ENCODE measurements at places on chromosomes 1 and 21.

DNA sequence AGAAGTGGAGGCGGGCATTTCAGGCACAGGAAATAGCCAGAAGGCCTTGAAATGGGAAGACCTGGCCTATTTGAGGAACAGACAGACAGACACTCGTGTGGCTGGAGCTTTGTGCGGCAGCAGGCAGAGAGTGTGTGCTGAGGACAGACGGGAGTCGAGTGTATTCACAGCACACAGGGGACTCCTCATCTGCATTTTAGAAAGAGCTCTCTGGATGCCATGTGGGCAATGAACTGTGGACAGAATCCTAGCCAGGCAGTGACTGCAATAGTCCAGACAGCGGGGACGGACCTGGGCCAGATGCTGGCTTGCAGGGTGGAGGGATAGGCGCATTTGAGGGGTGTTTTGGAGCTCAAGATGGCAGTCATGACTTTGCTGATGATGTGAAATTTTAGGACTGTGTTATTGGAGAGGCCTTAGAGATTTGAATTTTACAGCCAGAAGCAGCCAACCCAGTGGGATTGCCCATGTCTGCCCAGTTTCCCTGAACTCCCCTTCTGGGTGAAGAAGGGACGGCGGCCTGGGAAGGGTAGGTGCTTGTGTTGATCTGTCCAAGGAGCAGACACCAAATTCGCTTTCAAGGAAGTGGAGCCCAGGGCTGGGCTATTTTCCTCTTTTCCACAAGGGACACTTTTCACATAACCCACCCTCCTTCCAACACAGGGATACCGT, 43.7 kb downstream of the CHAF1B start:
- no peak for DNase-seq

DNA sequence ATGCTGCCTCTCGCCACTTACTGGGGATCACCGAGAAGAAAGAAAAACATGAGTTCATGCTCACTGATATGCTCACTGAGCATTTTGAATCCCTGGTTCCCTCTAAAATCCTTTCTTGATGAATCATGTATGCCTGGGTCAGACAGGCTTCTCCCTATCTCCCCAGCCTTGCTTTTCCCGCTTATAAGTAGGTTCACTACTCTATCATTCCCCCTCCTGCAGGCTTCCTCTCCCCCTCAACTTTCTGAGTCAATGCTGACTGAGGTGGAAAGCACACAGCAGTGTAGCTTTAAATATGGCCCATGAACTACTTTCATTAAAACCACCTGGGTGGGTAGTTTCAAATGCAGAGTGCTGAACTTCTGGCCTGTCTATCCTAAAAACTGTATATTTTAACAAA, 41.7 kb downstream of the FMO4 start:
- DNase-seq = no peak

DNA sequence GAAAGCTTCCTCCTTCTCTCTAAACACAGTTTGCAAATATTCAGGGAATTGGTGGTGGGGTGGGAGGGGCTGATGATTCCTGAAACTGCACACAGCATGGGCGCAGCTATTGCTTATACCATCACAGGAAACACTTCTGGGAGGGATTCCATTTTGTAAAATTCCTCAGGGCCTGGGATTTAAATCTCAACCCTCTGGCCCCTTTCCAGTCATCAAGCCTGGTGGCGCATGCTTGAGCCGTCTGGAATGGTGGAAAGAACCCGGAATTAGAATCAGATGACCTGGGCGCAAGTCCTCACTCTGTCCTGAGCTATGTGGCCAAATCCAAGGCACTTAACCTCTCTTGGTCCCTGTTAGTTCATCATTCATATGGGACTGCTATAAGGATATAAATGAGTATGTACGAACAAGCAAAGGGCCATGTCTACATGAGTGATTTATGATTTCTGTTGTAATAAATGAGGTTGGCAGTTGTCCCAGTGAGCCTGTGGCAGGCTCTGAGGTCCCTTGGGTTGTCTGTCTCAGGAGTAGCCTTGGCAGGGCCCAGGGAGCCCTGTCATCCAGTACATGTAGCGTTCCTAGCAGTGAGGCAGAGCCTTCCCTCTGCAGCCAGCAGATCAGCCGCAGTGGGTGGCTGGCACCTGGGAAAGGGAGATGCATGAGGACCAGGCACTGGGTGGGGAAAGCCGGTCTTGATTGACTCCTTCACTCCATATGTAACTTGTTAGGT, 72.0 kb downstream of the MAN1C1 start:
- no peak for DNase-seq

- no peak for DNase-seq
These were observed 49.3 kb upstream of the SAMSN1 start for GRCh38 chr21:14595449-14595848.

- DNase-seq = peak; percentile 7
These were observed 34.2 kb downstream of the SYF2 start for GRCh38 chr1:25197982-25198662.

DNA sequence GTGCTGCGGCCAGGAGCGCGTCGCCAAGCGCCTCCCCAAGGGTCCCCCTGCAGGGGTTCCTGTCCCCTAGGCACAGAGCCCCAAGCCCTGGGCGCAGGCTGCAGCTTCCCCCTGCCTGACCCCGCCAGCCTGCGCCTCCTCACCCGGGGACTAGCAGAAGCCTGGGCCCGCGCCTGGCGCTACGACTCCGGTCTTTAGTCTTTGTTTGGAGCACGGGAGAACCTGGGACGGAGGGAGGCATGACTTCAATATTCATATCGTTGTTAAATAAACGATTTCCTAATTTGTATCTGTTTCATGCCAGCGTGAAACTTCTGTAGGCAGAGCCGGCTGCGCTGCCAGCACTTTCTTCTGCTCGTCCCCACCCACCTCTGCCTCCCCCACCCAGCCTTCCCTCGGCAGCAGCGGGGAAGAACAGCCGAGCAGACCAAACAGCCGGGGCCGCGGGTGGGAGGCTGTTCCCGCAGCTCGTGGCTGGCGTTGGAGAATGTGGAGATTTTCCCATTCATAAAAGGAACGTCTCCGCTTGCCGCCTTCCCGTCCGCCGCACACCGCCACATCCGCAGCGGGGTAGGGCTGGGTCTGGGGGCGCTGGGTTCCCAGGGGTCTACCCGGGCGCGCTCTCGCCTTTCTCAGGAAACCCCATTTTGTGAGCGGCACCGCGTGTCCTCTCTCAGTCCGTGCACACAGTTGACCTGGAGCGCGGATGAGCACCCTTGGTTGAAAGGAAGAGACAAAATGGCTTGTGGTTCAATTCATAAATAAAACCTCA, 777 bp upstream of the TRIM67 start:
- DNase-seq = no peak

DNA sequence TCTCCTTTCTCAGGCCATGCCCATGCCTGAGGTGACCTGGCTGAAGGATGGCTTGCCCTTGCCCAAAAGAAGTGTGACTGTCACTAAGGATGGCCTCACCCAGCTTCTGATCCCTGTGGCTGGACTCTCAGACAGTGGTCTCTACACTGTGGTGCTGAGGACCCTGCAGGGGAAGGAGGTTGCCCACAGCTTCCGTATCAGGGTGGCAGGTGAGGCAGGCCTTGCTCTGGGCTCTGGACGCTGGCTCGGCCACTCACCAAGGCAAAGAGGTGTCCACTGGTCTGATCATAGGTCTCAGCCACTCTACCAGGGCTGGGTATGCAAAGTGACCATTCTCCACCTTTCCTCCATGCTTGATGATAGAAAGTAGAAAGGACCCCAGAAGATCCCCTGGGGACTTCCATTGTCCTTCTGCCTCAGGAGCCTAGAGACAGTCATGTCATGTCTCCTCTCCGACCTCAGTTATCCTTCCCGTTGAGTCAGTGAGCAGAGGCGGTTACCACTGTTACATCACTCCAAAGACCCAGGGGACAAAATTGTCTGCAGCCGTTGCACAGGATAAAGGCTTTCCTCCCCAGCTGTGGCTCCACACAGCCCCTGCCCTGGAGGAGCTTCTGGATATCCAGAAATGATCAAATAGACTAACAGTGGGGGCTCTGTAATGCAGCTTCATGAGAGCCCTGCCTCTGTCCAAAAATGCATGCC, 34.2 kb downstream of the IGFN1 start:
- no peak for DNase-seq

GRCh38 chr1:31615414-31615813, 2.1 kb upstream of the HCRTR1 start:
- DNase-seq = no peak

GRCh38 chr1:94555091-94555490, 13.5 kb upstream of the F3 start:
- no peak for DNase-seq

- DNase-seq = no peak
These were observed 376.4 kb downstream of the BRINP2 start for GRCh38 chr1:177547200-177547599.

GRCh38 chr21:42614396-42614795, 39.0 kb upstream of the PDE9A start:
- DNase-seq = peak; percentile 62

DNA sequence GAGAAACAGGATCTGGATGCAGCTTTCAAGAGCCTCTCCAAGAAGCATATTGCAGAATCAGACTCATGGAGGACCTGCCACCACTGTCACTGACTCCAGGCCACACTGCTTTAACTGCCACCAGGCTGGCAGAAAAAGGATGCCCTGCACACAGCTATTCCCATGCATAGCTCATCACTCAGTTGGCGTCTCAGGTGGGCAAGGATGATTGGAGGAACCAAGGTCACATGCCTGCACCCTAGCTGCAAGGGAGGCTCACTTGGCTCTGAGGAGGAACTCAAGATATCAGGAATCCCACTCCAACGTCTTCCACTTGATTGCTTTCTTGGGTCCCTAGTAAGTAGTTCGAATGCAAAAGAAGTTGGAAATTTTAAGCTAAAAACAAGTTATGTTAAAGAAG, 19.6 kb upstream of the SPOCD1 start:
- DNase-seq = no peak

DNA sequence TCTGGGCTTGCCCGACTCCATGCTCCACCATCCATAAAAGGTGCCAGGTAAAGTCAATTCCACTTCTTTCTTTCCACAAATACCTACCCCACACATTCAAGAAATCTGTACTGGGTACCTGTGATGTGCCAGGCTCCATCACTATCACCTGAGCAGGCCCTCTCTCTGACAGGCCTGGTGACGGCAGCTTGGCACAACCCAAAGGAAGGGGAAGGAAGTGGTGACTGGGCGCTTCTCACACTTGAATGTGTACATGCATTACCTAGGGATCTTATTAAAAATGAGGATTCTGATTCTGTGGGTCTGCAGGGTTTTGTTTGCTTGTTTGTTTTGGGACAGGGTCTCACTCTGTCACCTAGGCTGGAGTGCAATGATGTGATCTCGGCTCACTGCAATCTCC, 7.5 kb downstream of the HTR1D start:
- DNase-seq = no peak

GRCh38 chr1:49765034-49765433, 258.7 kb downstream of the AGBL4 start:
- DNase-seq = no peak

GRCh38 chr1:159898527-159898926, 1.4 kb downstream of the CFAP45 start:
- no peak for DNase-seq

- DNase-seq = no peak
These were observed 808.7 kb downstream of the NCAM2 start for GRCh38 chr21:21806711-21807597.

GRCh38 chr1:32798191-32798590, 19.0 kb downstream of the YARS1 start:
- no peak for DNase-seq

- no peak for DNase-seq
These were observed 41.9 kb upstream of the LRP8 start for GRCh38 chr1:53369761-53370160.

- no peak for DNase-seq
These were observed 62.5 kb upstream of the TARBP1 start for GRCh38 chr1:234541286-234541975.

DNA sequence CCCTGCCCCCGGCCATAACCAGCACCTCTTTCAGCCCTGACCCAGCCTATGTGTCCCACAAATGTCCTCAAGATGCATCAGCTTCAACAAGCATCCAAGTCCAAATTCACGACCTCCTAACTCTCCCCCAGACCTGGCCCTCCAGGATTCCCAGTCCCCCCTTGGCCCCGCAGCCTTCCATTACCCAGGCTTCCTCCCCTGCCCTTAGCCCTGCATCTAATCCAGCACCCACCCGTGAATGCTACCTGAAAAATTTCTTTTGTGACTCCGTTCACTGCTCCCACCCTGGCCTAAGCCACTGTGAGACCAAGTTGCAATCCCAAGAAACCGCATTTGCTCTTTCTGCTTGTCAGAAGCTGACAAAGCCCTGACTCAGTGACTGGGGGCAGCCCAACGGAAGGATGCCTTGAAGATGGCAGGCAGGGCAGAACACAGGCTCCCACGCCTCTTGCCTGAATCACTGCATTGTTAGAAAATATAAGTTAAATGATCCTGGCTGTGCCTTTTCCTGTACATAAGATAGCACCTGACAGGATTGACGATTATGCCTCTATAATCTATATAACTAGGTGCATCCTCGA, 939 bp upstream of the MFAP2 start:
- no peak for DNase-seq

DNA sequence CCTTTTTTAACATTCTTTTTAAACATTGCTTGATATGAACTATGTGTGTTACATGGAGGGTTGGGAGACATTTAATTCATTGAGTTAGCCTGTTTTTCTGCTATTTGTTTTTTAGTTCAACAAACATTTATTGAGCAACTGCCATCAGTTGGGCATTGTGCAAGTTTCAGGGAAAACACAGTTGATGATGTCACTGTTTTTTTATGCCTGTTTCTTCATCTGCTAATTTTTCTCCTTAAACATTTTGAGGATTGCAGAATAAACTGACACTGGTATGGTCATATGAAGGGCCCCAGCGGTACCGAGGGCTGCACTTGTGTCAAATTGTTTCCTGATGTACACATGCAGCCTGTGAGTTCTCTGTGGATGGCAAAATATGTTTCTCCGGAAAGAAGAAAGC, 253.0 kb downstream of the FGGY start:
- no peak for DNase-seq

DNA sequence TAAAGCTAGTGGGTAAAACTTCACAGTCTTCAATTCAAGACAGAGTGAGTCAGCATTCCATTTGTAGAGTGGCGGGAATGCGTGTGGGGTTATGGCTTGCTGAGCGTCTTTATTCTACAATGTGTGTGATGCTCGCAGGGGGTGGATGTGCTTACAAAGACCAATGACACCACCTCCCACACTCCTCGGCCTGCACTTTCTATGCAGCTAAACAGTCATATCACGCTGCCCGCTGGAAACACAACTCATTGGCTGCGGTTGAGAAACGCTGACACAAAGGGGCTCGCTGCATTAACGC, 298.5 kb downstream of the PCP4 start:
- no peak for DNase-seq
